ENCODE measurements at places on chromosomes 5 and 9.

DNA sequence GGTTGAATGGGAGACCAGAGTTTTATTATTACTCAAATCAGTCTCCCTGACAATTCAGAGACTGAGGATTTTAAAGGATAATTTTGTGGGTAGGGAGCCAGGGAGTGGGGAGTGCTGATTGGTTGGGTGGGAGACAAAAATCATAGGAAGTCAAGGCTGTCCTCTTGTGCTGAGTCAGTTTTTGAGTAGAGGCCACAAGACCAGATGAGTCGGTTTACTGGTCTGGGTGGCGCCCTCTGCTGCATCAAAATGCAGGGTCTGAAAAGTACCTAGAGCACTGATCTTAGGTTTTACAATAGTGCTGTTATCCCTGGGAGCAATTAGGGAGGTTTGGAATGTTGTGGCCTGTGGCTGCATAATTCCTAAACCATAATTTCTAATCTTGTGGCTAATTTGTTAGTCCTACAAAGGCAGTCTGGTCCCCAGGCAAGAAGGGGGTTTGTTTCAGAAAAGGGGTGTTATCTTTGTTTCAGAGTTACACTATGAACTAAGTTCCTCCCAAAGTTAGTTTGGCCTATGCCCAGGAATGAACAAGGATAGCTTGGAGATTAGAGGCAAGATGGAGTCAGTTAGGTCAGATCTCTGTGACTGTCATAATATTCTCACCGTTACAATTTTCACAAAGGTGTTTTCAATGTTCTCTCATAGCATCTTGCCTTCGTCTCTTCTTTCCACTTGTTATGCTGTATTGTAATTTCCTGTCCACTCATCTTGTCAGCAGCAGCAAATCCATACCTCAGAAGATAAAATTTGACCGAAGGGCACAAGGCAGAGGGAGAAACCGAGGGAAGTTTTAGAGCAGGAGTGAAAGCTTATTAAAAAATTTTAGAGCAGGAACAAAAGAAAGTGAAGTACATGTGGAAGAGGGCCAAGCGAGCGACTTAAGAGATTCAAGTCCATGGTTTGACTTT is 59.2 kb upstream of the CLINT1 start:
- peak; percentile 92 for DNase-seq

DNA sequence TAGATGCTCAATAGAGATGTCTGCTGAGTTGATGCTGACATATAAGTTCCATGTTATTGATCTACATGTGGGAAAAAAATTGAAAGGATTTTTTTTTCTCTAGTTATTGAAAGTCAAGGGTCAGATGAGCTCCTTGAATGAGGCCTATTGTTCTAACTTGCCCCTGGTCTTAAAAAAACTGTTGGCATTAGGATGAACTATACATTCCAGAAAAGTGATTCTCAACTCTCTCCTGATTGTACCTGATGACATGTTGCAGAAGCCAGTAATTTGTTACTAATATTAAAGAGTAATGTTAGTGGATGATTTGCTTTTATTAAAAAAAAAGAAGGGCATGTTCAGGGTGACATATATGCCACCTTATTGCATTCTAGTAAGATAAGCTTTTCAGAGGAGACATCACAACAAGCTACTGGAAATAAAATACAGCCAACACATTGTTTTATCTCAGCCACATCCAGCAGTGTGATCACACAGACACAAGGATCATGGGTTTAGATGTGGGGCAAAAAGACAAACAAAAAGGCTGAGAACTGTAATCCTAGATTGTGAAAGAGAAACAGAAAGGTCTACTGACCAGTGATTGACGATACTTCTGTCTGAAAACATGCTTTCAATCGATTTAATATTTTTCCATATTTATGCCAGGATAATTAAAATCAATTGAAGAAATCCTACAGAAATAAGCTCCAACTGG is 1314.1 kb upstream of the C9orf72 start:
- no peak for DNase-seq

- no peak for DNase-seq
These were observed 2.4 kb downstream of the FGFR4 start for GRCh38 chr5:177089127-177089526.

GRCh38 chr5:18281947-18282581 is 647.8 kb downstream of the TAF11L14 start:
- peak; percentile 63 for DNase-seq
